NCI-H524 treated with DMSO at 0.1 percent for 48 hours (cell line): ENCODE measurements at places on chromosomes 11 and 22.

DNA sequence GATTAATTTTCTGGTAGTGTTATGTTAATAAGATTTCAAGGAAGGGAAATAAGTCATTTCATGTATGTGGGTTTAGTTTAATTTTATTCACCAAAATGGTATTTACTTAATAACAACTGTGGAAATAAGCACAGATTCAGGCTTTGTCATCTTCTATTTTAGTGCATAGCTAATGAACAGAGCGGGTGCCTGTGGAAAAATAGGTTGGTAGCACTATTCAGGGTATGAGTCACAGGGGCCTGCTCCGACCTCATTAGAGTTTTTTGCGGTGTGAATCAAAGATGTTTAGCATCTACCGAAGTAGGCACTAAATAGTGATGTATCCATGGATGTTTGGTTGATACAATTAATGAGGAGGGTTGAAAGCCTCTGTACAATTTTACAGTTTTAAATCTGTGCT lies 78.2 kb downstream of the FAT3 start:
- DNase-seq = no peak

GRCh38 chr22:21800552-21801303 lies 65.1 kb upstream of the YPEL1 start:
- no peak for DNase-seq

DNA sequence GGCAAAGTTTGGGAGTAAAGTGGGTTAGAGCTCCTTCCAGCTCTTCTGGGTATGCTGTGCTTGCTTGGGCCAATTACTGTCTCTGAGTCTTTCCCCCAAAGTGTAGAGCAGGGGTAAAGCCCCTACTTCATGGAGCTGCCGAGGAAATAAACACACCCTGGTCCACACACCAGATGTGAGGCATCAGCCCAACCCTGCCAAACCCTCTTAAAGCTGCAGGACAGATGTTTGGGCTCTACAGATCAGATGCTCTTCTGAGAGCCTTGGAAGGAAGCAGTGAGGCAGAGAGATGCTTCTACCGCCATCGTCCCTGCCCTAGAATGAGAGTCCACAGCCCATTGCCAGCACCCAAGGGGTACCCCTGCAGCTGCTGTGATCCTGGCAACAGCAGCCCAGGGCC lies 64.7 kb downstream of the ELFN2 start:
- no peak for DNase-seq

DNA sequence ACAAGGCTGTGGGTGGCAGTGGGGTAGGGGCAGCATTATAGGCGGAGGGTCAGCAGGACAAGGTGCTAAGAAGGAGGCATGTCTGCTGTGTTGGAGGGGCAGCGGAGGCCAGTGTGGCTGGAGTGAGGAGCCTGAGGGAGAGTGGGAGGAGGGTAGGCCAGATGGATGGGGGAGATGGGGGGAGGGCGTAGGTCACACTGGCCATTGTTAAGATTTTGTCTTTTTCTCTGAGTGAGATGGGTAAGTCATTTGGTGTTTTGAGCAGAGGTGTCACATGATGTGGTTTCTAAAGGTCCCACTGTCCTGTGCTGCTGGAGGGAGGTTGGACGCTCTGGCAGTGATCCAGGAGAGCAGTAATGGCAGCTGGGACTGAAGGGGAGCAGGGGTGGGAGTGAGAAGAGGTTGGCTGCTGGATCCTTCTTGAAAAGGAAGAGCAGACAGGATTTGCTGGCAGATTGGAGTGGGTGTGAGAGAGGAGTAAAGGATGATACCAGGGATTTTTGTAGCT lies 9.8 kb downstream of the PPP6R3 start:
- DNase-seq = peak; percentile 77

DNA sequence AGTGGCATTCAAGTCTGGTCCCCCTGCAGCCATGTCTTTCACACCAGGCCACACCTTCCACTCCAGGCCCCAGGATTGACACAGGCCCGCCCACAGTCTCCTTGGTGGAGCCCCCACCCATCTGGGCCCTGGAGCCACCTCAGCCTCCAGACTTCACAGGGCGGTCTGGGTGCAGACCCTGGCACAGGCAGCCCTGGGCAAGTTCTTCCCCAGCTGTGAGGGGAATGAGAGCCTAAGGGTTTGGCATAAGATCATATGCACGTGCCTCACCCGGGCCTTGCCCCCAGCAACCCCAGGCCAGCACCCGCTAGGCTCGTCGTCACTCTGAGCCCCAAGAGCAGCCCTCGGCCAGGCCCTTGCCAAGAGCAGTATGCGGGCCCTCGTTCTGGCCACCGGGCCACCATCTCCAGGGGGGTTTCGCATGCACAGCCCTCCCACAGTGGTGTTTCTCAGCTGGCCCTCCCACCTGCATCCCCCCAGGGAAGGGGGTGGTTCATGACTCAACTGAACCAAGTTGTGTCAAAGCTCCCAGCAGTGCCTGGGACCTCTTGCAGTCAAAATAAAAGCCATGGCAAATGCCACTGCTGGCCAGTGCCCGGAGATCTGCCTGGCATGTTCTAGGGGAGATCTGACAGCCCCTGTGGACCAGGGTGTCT lies 70.4 kb upstream of the KCNQ1OT1 start:
- no peak for DNase-seq

- DNase-seq = no peak
Observed at GRCh38 chr11:57675176-57675941, 7.4 kb downstream of the ZDHHC5 start.
